IPS DF 6.9 (cell line): ENCODE measurements at places on chromosomes 7 and 10.

DNA sequence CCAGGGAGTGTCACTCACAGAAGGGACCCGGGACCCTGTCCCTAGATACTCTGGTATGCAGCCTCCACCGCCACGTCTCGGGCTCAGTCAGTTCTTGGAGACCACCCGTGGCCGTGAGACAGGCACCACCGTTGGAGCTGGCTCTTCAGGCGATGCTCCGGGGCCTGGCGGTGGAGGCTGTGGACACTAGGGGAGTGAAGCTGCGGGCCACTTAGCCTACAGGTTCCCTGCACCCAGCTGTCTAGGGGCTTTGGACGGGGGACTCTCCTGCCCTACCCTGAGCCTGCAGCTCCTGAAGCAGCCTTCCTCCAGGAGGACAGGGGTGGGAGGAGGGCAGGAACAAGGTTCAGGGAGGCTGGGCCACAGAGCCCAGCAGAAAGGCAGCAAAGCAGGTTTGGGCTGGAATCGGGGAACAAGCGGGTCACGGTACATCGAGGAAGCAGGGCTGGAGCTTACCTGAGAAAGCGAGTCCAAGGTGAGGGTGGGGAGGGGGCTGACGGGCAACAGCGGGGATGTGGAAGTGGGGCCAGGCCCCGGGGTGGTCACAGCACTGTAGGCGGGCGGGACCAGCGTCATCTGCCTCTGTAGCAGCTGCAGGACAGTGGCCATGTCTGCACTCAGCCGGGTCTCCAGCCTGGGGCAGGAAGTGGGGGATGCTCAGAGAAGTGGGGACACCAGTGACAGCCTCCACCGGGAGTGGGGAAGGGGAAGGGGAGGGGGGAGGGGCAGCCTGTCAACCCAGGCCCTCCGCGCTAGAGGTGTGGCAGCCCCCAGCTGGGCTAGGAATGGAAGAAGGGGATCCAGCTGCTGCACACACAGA, 31.5 kb downstream of the KCNH2 start:
- DNase-seq: no peak

GRCh38 chr10:12833451-12833850, 168.1 kb downstream of the CCDC3 start:
- no peak for DNase-seq

- no peak for DNase-seq
These were observed 333.0 kb downstream of the GRID1 start for GRCh38 chr10:86033581-86033980.

GRCh38 chr10:8183241-8183704, 128.8 kb downstream of the GATA3 start:
- no peak for DNase-seq

GRCh38 chr10:6328699-6329423, 126.1 kb downstream of the PFKFB3 start:
- no peak for DNase-seq

GRCh38 chr7:156777364-156778069, 115.5 kb downstream of the LMBR1 start:
- DNase-seq: no peak

DNA sequence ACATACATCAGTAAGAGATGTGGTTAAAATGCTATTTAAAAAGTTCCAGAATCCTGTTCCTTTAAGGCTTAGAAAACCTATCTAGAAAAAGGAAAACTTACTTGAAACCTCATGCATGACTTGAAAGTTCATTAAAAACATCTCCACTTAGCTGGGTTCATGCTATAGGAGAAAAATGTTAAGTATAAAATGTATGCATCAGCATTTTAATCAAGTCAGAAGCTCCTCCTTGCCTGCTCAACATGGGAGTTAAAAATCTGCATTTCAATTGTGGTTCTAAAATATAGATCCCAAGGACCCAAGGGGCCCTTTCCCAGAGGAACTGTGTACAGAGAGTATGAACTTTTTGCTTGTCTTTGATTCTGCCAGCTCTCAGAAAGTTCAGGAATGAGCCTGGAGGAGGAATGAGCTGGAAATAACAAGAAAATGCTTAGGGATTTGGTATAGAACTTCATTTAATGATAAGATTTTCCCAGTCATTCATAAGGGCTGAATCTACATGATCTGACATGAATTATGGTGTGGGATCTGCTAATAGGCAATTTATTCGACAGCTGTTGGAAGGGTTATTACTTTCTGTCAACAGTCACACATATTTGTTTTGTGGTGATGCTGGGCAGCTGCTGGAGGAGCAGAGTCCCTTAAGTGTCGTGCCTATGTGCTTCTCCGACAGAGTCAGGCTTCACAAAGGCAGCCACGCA, 85.6 kb upstream of the MTPN start:
- DNase-seq: no peak

- no peak for DNase-seq
These were observed 8.4 kb downstream of the GTF2IRD1 start for GRCh38 chr7:74461970-74462706.

DNA sequence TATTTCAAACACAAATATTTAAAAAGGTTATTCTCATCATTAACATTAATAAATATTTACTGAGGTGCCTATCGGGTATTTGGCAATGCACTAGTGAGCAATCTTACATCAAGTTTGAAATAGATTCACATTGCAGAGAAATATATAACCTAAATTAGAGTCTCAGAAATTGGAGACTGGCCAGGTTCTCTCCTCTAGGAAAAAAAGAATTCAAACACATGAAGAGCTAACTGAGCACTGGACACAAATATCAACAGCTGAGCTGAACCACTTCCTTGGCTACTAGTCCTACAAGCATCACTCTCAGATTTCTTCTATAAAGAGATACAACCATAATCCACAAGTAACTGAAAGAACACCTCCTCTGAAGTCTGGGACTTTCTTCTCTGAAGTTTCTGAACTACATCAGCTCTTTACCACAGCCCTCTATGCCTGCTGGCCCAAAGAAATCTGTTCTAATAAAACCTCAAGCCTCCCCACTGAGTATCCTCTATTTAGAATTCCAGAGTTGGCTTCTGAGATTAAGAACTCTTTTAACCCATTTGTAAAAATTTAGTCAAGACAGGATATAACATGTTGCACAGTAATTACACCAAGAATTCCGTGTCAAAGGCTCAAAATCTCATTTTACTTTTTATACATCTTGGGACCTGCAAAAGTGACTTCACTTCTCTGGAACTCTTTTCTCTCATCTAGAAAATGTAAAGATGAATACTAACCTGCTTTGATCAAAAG, 45.2 kb downstream of the MTERF1 start:
- no peak for DNase-seq

DNA sequence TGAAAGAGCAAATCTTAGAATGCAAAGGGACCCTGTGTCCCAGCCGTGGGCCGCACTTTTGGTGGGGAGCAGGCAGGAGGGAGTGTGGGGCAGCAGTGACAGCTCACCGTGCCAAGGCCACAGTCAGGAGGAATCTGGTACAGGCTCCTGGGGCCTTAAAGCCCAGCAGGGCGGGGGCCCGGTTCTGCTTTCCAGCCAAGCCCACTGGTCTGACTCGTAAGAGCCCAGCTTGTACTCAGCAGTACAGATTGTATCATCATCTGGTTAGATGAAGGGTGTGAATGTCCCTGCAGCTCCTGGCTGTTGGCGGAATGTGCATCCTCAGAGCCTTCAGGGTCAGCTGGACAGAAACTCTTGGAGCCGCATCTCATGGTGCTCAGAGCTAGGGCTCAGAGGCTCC, 30.5 kb upstream of the TRIM8 start:
- DNase-seq: no peak

GRCh38 chr10:11011984-11012383, 5.7 kb upstream of the CELF2 start:
- DNase-seq: no peak

GRCh38 chr10:64196638-64197315, 675.6 kb downstream of the REEP3 start:
- no peak for DNase-seq

DNA sequence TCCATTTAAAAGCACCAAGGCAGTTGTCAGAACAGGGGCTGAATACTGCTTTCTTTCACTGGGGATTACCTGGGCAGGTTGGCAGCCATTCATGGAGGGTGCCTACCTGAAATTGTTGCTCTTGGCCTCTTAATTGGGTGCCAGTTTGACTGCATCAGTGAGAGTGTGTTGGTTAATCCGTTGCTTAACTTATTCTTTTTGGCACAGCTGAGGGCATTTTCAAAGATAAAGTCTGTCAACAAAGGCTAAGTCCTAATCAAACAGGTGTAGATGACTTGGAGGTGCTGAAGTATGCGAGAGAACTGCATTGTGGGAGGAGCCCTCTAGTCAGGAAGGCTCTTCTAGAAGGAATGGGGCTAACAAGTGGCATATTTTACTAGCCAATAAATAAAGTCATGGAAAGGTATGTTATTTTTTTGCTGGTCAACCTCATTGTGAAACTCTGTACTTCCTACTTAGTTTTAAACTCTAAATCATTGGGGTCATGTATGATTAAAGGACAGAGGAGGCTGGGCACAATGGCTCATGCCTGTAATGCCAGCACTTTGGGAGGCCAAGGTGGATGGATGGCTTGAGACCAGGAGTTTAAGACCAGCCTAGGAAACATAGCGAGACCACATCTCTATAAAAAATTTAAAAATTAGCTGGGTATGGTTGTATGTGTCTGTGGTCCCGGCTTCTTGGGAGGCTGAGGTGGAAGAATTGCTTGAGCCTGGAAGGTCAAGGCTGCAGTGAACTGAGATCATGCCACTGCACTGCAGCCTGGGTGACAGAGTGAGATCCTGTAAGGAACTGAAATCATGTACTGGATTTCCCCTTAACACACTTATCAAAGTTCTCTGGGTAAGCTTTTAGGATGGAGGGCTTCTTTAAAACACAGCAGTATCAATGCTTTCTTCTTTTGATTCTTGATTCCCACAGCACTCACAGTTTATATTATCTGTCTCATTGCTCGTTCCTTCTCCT, 134.1 kb downstream of the LRMDA start:
- no peak for DNase-seq

GRCh38 chr10:5033061-5033778, 29.6 kb upstream of the AKR1C2 start:
- DNase-seq: no peak

DNA sequence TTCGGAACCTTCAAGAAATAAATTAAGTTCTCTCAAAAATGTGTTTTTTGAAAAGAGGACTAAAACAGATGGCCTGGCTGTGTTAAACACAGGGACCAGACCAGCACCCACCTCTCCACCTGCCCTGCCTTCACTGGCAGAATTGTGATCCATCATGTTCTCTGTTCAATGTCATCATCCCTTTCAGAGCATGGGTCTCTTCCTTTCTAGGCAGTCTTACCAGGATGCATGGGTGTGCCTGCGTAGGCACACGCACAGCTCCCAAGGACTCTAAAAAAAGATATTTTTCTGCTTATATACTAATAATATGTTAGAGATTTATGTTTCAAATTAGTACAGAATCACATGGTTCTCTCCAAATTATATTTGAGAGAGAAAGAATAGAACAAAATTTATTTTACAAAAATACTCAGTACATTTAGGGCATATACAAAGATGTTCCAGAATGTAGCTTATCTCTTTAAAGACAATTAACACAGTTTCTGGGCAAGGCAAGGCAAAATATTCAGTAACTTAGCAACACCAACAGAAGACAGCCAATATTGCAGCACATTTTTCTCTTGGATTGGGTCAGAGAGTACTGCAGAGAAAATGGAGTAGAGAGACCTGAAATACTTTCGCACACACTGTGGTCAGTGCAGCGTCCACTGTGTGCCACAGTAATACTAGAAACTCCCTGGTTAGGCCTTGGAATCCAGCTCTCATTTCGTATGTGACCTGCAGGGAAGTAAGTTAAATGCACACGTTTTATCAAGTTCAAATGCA, 52.8 kb downstream of the EGFR start:
- DNase-seq: no peak

DNA sequence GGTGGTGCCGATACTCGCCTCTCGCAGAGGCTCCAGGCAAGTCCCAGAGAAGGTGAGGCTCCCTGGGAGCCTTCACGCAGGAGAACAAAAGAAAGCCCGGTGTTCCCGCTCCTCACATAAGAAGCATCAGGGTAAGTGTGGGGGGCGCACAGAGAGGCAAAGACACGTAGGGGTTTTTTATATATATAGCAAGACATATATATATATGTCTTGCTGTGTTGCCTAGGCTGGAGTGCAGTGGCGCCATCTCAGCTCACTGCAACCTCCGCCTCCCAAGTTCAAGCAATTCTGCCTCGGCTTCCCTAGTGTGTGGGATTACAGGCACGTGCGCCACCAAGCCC, 61.3 kb downstream of the PDIA4 start:
- no peak for DNase-seq

GRCh38 chr7:129778770-129779601, 167.5 kb downstream of the NRF1 start:
- no peak for DNase-seq

DNA sequence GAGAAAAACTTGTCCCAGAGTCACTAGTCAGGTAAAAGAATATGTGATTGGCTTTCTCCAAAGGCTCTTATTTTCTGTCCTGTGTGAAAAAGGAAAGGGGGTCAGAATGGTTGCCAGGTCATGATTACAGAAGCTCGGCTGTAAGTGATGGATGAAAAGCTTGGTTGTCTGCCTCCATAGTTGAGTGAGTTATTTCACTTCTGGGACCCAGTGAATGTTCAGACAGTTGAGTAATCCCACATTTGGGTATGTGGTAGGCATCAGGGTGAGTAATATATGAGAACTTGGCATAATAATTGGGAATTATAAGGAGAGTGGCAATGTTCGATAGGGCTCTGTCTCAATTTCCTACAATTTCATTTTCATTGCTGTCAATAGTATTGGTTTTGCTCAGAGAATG, 72.5 kb downstream of the BBS9 start:
- DNase-seq: no peak

DNA sequence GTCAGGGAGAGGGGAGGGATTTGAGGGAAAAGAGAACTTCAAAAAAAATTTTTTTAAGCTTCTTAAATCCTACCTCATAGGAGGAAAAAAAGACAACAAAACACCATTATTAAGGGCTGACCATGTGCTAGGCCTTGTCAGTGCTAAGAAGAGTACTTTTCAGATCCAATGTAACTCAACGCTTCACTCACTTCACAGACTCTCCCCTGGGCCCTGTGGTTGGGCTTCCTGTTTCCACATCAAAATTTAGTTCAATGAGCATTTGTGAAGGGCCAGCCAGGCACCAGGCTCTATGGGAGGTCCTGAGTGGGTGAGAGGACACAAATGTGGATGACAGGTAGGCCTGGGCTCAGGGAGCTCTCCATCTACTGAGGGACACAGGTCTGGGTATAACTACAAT, 249.8 kb downstream of the PTEN start:
- DNase-seq: no peak

DNA sequence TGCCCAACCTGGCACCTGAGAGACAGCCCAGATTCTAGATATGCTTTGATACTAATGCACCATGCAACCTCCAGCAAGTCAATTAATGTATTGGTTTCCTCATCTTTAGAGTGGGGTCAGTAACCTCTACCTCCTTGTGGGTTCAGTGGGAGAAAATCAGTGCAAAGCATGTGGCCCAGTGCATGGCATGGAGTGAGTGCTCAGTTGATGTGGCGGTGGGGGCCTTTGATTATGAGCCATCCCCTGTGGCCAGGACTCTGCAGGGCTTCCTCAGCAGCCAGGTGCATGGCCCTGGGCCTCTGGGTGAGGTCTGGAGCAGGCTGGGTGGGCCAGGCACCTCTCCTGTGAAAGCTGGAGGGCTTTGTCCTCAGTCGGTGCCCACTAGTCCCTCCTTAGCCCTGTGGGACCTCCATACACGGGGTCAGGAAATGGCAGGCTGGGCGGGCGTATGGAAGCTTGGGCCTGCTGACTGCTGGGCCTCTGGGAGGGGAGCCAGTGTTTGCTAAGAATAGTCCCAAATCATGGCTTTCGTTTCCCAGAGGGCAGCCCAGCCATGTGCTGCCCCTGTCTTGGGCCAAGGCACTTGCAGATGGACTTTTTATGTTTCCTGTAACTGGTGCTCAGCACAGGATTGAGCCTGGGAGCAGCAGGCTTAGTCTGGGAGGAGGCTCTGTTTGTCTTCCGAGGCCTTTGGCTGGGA, 3.4 kb downstream of the PALD1 start:
- DNase-seq: no peak

GRCh38 chr7:135801045-135801693, 52.6 kb upstream of the FAM180A start:
- DNase-seq: peak; percentile 39
